Neural crest cell (in vitro differentiated cells): ENCODE measurements at places on chromosomes 16 and 17.
A peak's percentile ranks its signal among the peaks of the same experiment; 100 is the strongest.

- DNase-seq = no peak
Observed at GRCh38 chr16:47939680-47940079, 216.1 kb downstream of the ABCC12 start.

GRCh38 chr17:61847659-61848058, 15.7 kb downstream of the BRIP1 start:
- DNase-seq = no peak

- no peak for DNase-seq
Observed at GRCh38 chr16:11581678-11582077, 5.0 kb downstream of the LITAF start.

GRCh38 chr17:55644346-55644745, 78.3 kb downstream of the TMEM100 start:
- no peak for DNase-seq

GRCh38 chr16:17984810-17985209, 351.7 kb downstream of the NPIPA8 start:
- DNase-seq = no peak

DNA sequence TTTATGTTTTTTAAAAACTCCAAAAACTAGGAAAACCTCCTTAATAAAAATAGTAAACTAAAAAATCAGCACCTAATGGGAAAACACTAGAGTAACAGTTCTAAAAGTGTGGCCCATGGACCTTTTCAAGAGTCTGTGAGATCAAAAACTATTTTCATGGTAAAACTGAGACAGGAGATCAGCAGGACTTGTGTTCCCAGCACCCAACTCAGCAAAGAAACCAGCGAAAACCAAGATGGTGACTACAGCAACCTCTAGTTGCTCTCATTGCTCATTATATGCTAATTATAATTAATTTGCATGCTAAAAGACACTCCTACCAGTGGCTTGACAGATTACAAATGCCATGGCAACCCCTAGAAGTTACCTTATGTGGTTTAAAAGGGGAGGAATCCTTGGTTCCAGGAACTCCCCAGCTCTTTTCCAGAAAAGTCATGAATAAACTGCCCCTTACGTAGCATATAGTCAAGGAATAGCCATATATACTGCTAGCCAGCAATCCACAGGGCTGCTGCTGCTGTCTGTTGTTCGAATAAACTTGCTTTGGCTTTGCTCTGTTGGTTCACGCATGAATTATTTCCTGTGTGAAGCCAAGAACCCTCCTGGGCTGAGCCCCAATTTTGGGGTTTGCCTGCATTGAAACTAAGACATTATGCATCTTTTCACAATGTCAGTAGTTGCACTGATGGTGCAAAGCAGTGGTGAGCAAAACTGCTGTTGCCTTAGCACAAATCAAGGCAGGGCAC, 12.4 kb downstream of the CMTR2 start:
- DNase-seq = no peak

GRCh38 chr16:53805752-53806151, 101.8 kb downstream of the FTO start:
- no peak for DNase-seq

- DNase-seq = no peak
Observed at GRCh38 chr17:51189628-51190027, 23.4 kb downstream of the NME2 start.

GRCh38 chr16:75279305-75279704, 27.9 kb upstream of the BCAR1 start:
- DNase-seq = no peak

DNA sequence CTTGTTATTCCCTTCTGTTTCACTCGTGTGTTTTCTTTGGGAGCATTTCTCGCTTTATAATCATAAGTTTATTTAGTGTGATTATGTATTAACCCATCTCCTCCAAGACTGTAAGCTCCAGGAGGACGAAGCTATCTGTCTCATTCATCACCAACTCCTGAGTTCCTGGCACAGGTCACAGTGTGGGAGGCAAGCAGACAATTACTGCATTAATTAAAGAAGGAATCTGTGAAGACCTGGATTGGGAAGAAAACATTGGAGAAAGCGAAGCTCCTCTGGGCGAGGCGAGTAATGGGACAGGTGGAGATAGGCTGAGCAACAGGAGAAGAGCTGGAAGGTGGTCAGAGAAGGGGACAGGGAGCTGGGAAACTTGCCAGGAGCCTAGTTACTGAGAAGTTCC, 7.8 kb upstream of the CAMKK1 start:
- no peak for DNase-seq

- DNase-seq = no peak
Observed at GRCh38 chr16:21953541-21953902, 361 bp downstream of the UQCRC2 start.

DNA sequence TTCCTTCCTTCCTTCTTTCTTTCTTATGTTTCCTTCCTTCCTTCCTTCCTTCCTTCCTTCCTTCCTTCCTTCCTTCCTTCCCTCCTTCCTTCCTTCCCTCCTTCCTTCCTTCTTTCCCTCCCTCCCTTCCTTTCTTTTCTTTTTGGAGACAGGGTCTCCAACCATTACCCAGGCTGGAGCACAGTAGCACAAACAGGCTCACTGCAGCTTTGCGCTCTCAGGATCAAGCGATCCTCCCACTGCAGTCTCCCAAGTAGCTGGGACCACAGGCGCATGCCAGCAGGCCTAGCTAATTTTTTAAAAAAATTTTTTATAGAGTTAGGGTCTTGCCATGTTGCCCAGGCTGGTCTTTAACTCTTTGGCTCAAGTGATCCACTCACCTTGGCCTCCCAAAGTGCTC, 31.8 kb upstream of the ZKSCAN2 start:
- DNase-seq = no peak

DNA sequence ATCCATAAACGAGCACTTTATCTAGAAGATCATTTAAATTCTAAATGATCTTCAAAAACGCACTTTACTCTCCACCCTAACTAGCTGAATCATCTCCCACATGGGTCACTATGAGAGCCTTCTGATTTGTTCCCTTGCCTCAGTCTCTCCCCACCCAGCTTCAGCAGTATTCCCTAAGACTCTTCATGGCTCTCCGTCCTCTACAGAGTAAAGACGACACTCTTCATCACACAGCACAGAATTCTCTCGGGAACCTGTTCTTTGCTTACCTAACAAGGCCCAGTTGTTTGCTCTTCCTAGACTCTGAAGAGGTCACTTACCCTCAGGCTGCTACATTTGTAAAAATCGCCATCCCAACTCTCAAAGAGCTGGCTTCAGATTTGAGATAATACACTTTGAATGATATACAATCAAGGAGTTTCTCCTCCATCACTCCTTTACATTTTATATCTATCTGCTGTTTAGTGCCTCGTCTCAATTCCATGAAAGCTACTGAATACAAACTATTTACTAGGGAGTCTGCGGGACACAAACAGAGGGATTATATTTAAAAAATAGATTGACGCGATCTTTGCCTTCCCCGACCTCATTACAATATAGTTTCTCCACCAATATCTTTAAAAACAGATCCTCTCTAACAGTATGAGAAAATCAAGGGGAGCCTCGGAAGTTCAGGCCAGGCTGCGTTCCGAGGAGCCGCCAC, 511 bp upstream of the LIG3 start:
- DNase-seq = no peak

DNA sequence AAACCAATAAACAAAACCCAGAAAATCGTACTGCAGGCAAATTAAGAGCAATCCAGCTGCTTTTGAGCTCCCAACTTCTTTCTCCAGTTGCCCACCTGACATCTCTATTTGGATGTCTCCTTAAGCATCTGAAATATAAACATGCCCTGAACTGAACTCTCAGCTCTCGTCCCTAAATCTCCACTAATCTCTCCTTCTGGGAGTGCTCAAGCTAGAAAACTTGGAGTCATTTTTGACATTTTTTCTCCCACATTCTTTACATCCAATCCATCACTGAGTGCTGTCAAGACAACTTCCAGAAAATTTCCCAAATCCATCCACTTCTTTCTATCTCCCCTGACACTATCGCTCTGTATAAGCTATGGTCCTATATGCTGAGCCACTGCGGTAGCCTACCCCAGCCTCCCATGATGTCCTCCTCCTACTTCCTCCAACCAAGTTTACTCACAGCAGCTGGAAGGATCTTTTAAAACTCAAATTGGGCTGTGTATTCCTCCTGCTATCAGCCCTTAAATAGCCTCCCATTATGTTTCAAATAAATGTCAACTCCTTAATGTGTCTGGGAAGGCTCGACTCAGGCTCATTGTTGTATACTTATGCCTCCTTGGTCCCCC, 53.1 kb downstream of the HS3ST3B1 start:
- no peak for DNase-seq

GRCh38 chr17:7045492-7046126, 1.7 kb upstream of the SLC16A11 start:
- DNase-seq = peak; percentile 33

DNA sequence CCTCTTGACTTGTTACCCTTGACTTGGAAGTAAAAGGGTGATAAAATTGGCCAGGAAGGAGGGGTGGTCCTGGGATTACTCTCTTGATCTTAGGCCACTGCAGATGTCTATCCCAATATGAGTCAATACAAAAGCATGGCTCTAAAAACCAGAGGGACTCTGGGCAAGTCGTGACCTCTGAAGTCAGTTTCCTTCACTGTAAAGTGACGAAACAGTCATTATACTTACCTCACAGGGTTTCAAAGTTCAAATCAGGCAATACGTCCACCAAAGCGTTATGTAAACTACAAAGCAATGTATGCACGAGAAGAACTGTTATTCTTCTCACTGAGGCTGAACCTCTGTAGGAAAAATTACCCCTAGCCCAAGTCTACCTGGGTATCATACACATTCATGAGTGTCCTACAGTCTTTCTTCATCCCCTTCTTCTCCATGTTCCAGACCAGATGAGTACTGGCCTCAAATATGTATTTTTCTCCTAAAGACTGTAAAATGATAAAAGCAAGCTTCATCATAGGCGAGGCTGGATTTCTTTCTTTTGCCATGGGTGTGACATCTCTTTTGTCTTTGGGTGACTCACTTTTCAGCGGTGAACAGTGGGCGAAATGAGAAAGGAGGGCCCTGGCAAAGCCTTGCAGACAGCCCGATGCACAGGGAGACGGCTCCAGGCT, 34.5 kb upstream of the CLEC18B start:
- no peak for DNase-seq

DNA sequence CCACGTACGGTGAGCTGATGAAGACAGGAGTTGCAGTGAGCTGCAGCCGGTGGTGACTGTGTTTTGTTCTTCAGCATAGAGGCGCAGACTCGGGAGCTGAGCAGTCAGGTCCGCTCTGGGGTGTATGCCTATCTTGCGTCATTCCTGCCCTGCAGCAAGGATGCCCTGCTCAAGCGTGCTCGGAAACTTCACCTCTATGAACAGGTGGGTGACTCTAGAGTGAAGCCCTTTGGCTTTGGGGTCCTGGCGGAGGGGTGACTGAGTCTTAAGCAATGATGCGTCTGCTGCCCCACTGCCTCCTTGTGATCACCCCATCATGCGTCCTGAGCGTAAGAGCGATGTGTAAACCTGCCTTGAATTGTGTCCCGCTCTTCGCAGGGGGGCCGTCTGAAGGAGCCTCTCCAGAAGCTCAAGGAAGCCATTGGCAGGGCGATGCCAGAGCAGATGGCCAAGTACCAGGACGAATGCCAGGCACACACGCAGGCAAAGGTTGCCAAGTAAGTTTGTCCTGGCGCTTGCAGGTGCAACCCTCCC, 22.9 kb downstream of the UBN1 start:
- DNase-seq = no peak

GRCh38 chr17:69577098-69577497, 162.6 kb downstream of the MAP2K6 start:
- DNase-seq = no peak

DNA sequence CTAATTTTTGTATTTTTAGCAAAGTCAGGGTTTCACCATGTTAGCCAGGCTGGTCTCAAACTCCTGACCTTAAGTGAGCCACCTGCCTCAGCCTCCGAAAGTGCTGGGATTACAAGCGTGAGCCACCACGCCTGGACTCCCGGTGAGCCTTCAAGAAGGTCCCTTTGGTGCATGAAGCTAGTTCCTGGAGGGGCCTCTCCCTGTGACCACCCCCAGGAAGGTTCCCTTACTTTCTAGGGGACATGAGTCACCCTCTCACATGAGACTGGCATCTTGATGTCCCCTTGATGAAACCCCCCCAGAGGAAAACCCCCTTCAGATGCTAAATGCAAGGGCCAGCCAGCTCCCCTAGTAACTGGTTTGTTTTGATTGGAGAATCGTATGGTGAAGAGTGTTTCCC, 12.8 kb downstream of the CARHSP1 start:
- no peak for DNase-seq

DNA sequence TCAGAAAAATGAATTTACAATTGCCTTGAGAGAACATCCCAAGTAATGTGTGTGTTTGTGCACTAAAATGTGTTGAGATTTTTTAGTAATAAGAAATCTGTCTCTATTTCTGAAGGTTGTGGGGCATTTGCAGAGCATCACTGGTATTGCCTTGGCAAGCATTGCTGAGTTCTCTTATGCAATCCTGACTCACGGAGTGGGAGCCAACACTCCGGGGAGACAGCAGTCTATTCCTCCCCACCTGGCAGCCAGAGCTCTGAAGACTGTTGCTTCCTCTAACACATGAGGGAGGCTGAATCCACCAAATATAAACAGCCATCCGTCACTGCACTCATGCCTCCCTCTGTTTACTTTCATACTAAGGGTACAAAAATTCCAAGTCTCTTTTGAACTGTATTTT, 10.6 kb downstream of the CNTD1 start:
- no peak for DNase-seq

DNA sequence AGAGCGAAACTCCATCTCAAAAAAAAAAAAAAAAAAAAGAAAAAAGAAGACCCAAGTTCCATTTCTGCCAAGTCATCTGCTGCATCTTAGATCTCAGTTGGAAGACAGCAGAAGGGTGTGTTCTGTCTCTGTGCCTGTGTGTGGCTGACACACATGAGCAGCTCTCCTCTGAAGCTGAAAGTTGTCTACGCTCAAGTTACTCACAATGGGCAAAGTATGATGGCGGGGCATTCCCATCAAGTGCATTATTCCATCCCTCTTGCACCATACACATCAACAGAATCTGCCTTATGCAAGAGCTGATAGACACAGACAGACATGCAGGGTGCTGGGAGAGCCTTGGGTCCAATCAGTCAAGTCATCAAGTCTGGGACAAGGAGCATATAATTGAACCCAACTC, 402.2 kb downstream of the XYLT1 start:
- DNase-seq = no peak

GRCh38 chr17:58317421-58318064, 11.1 kb downstream of the TSPOAP1 start:
- no peak for DNase-seq

GRCh38 chr16:75550211-75550662, 5.8 kb downstream of the TMEM231 start:
- DNase-seq = no peak
